ENCODE measurements at places on chromosomes 4 and X.
A peak's percentile ranks its signal among the peaks of the same experiment; 100 is the strongest.

DNA sequence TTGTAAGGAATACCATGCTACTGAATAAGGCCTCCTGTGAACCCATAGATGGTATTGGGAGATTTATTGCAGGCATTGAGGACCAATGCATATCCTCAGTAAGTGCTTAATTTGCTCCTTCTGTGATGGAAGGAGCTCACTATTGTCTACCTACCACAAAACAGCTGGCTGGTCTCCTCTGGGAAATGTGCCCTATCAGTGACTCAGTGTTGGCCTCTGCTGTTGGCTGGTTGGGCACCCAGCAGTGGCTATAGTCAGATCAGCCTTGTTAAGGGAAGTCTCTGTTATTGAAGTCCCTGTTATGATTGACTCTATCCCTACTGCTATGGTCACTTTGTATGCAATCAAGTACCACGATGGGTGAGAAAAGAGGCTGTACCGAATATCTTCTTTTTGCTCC, 27.5 kb upstream of the OTUD4 start:
- DNase-seq, result no peak

DNA sequence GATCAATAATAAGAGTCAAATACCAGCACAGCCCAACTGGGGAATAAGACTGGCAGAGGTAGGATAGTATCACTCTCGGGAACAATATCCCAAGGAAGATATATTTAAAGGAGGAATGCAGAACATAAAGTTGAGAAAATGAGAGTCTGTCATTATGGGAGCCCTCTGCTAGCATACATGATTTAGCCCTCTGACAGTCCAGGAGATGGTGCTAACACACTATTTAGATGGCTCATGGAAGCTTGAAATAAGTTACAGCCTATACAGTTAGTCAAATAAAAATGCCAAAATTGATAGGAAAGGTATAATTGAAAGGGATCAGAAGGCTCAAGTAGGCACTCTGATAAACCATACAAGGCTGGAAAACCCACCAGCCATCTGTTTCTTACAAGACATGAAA, 201.0 kb upstream of the NEIL3 start:
- DNase-seq, result no peak

- DNase-seq, result no peak
These were observed 4.0 kb upstream of the SLC10A6 start for GRCh38 chr4:86853209-86853608.

GRCh38 chrX:77786365-77786680, 307 bp upstream of the ATRX start:
- no peak for DNase-seq

GRCh38 chr4:188109157-188109755, at the start of gene TRIML2:
TRIML2 (minus strand) TSS chr4:188109603; CDS start chr4:188105368, 4,235 bp downstream.
- peak; percentile 41 for DNase-seq

DNA sequence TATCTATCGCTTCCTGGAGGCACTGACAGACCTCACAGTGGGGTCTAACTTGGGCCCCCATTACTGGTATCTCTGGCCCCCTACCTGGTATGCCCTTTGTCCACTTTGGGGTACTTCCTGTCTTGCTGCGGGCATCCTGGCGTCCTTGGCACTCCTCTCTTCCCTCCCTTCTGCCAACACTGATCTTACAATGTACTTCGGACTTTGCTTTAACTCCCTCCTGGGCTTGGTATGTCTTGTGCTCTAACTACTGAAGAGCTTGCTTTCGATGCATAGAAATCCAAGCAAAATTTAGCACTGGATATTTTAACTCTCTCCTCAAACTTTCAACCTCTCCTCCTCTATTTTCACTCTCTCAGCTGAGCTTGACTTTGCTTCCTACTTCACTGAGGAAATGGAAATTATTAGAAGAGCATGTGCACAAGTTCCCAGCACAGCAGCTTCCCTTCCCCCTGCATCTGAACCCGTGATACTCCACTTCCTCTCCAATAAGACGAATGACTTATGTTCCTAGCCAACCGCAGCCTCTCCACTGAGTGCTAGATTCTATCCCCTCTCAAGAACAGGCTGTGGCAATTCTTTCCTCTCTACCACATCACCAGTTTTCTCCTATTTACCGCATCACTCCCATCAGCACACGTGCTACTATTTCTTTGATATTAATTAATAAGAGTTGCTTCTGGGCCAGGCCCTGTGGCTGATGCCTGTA, 52.9 kb downstream of the SUPT20HL2 start:
- no peak for DNase-seq

DNA sequence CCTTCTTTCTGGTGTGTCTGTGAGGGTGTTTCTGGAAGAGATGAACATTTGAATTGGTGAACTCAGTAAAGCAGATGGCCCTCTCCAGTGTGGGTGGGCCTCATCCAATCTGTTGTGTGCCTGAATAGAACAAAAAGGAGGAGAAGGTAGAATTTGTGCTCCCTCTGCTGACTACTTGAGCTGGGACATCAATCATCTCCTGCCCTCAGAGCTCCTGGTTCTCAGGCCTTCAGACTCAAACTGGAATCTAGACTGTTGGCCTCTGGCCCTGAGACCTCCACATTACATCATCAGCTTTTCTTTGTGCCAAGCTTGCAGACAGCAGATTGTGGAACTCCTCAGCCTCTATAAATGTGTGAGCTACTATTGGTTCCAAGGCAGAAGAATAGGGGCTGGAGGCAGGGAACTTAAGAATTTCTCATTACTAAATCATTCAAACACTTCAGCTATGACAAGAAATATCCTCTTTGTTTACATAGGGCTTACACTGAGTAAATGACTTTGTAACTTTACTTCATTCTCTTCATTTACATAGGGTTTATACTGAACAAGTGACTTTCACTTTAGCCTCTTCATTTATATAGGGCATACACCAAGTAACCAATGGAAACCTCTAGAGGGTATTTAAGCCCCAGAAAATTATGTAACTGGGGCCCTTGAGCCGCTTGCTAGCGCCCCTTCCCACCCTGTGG, 86.9 kb upstream of the NWD2 start:
- no peak for DNase-seq

DNA sequence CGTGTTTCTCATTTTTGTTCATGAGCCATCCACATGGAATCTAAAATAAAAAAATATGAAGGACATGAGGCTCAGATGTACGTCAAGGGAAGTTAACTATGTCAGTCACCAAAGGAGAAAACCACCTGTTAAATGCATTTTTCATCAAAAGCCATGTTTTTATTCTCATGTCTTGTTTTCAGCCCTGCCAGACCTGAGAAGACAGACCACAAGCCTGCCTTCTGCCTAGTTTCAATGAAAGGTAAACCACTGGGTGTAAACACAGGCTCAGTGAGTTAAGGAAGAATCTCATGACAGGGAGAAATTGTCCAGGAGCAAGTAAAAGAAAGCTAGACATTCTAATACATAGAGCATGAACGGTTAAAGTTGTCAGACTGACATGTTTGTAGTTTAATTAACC, 52.3 kb upstream of the TNIP3 start:
- DNase-seq, result no peak

GRCh38 chrX:71954458-71954857, 43.8 kb downstream of the NHSL2 start:
- no peak for DNase-seq

DNA sequence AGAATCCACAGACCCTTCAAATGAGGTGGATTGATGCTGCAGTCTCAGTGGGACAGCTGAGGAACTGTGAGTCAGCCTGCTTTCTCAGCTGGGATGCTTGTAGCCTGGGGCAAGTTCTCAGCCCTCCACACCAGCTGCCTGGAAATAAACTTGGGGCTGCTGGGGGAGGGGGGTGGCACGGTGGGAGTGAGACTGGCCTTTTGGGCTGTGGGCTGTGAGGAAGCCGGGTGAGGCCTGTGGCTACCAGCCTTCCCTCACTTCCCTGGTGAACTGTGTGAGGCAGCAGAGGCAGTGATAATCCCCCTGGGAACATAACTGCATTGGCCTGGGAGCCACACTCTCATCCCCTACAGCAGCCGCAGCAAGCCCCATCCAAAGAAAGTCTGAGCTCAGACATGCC, 114.5 kb upstream of the GUCY1A1 start:
- no peak for DNase-seq

- peak; percentile 76 for DNase-seq
These were observed 109.5 kb upstream of the MYOZ2 start for GRCh38 chr4:119025916-119026661.

DNA sequence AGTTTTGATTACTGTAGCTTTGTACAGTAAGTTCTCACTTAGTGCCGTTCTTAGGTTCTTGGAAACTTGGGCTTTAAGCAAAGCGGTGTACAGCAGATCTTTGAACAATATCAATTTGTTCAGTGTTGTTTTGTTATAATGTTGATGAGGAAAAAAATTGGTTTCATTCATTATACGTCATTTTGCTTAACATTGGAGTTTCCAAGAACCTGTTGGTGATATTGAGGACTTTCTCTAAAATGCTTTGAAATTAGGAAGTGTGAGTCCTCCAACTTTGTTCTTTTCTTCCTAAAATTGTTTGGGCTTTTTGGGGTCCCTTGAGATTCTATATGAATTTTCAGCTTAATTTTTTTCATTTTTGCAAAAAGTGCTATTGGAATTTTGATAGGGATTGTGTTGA, 49.1 kb downstream of the STAG2 start:
- DNase-seq, result no peak

- DNase-seq, result no peak
These were observed 5.7 kb downstream of the SLC6A8 start for GRCh38 chrX:153693216-153694086.

DNA sequence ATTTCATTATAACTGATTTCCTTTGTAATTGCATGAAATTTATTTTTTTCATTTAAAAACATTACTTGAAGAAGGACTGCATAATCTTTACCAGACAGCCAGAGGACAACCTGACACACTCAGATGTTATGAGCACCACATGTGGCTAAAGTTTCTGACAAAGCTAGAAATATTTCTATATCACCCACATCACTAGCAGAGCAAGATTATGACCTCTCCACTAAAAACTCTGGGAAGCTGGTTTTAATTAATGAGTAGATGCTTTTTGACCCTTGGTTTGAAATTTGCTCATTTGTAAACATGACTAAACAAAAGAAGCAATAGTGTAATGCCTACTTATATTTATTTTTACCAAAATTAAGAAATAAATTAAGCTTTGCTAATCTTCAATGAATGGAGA, 661.5 kb upstream of the EPHA5 start:
- DNase-seq, result no peak

- DNase-seq, result no peak
These were observed 11.9 kb downstream of the TNMD start for GRCh38 chrX:100596601-100597000.

DNA sequence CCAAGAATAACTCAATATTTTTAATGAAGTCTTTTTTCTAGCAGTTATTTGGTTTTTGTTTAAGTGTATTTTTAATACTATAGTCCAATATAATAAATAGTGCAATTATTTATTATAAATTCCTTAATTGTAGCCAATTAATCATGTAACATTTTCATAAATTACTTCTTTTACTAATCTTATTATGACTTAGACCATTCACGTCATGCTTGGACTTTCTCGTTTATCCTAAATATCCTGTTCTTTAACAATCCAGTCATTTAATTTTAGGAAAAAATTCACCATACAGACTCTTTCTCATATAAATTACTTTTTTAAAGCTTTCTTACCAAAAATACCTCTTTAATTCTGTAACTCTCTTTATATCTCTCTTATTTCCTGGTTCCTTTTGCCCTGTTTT, 350.1 kb downstream of the AR start:
- no peak for DNase-seq

DNA sequence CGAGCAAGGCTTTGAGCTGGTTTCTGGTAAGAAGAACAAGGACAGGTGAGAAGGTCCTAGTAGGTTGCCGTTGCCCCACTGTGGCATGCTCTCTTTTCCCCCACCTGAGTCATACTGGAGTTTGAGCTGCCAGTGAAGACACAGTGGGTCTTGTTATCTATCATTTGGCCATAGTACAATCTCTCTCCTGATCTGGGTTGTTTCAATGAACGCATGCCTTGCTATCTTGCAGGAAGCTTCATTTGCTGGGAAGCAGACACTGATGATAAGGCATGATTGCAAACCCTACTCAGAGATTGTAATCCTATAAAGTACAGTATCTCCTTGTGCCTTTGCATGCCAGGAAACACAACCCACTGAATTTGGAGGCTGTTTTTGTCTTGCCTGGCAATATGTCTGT, 77.4 kb downstream of the CLNK start:
- DNase-seq, result no peak

GRCh38 chr4:27276307-27277073, 415.8 kb downstream of the STIM2 start:
- DNase-seq, result no peak

DNA sequence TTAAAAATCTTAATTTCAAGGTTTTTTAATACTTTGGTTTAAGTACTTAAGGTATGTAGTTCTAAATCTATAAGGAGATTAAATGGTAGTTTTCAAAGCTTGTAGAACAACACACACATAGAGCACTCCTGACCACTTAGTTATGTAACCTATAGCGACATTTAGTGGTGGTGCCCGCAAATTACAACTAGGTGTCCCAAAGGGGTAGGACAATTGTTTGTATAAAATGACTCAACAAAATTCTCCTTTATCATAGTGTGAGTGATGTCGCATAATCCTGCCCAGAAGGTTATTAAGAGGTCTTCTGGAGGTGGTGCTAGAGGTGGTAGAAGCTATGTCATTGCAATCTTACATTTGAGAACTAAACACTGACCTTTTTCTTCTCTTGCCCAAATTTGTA, 373.0 kb upstream of the RASGEF1B start:
- DNase-seq, result peak; percentile 79

DNA sequence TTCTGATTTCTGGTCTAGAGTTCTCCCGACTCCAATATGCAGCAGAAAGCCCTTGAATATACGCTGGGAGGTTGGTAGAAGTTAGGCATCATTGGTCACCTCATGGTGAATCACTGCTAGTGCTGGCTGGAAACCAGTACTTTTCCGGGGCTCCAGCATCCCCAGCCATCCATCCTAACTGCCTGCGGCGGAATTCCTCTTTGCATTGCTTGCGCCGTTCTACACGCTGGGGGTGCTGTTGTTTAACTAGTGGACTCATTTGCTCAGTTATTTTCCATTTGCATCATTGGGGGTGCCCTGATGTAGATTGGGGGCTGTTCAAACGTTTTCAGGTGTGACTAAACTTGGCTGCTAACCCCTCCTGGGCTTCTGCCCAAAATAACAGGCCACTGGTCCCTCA, 23.3 kb upstream of the GPR50 start:
- DNase-seq, result peak; percentile 30

DNA sequence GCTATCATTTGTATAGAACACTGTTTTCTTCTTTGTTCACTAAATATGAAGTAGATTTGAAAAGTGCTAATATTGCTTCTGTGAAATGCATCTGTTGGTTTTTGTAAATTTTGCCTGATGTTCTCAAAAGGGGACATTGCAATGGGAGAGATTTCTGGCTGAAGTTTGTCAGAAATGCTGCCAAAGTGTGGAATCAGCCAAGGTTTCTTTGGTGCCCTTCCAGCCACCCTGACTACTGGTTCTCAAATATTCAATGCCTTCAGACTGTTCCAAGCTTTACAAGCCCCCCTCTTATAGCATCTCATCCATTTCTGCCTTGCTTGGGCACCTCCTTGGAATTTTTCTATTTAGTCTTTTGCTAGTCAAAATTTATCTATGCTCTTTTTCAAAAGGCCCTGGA, 60.6 kb upstream of the TMLHE start:
- no peak for DNase-seq

GRCh38 chr4:154497889-154498288, 6.3 kb upstream of the DCHS2 start:
- DNase-seq, result no peak

GRCh38 chrX:38774249-38774648, 27.0 kb upstream of the MID1IP1 start:
- DNase-seq, result no peak

GRCh38 chrX:82648062-82648461, 860.0 kb upstream of the POU3F4 start:
- DNase-seq, result no peak

- no peak for DNase-seq
These were observed 70.1 kb upstream of the CBR4 start for GRCh38 chr4:169079942-169080827.

All from NCI-H460 (cell line).